ENCODE measurements at places on chromosomes 16 and 17.

GRCh38 chr16:70612931-70613330 lies 33.4 kb upstream of the IL34 start:
- DNase-seq, result no peak

- DNase-seq, result no peak
Measured at GRCh38 chr17:44200478-44201155, 933 bp upstream of the ATXN7L3 start.

- DNase-seq, result no peak
Measured at GRCh38 chr16:57479976-57480753, 6.1 kb downstream of the DOK4 start.

- no peak for DNase-seq
Measured at GRCh38 chr17:16442141-16442540, 26.8 kb downstream of the TRPV2 start.

- no peak for DNase-seq
Measured at GRCh38 chr17:32239456-32239855, 26.2 kb upstream of the RHBDL3 start.
